NB4 (cell line): ENCODE measurements at places on chromosomes 2 and 18.

DNA sequence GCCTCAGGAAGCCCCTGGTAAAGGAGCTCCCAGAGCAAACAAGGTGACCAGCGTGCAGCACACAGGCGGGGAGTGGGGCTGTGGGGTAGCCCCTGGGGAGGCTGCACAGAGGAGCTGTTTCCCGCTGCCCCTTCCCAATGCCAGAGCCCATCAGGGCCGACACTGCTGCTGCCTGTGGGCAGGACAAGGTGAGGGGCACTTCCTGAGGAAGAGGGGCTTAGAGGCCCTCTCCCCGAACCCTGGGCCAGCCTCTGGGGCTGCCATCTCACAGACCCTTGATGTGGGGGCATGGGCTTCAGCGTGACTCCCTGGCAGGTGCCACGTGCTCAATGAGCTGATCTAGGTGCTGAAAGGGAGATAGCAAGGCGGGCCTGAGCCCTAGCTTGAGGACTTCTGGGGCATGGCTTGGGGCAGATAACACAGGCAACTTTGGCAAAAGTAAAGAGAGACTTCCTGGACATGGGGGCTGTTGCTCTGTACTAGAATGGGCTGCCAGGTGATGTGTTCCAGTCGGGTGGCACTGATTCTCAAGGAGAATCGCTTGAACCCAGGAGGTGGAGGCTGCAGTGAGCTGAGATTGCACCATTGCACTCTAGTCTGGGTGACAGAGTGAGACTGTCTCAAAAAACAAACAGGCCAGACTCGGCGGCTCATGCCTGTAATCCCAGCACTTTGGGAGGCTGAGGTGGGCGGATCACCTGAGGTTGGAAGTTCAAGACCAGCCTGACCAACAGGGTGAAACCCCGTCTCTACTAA, 9.9 kb upstream of the KLF11 start:
- DNase-seq: no peak

GRCh38 chr2:50772607-50773006, 259.3 kb downstream of the NRXN1 start:
- no peak for DNase-seq

GRCh38 chr2:224971214-224971613, 71.1 kb downstream of the DOCK10 start:
- DNase-seq: no peak

GRCh38 chr2:7732497-7732896, 815.3 kb downstream of the RNF144A start:
- DNase-seq: no peak

GRCh38 chr18:70273021-70273420, 15.8 kb upstream of the SOCS6 start:
- no peak for DNase-seq

GRCh38 chr2:62435720-62436119, 70.3 kb downstream of the TMEM17 start:
- DNase-seq: no peak

DNA sequence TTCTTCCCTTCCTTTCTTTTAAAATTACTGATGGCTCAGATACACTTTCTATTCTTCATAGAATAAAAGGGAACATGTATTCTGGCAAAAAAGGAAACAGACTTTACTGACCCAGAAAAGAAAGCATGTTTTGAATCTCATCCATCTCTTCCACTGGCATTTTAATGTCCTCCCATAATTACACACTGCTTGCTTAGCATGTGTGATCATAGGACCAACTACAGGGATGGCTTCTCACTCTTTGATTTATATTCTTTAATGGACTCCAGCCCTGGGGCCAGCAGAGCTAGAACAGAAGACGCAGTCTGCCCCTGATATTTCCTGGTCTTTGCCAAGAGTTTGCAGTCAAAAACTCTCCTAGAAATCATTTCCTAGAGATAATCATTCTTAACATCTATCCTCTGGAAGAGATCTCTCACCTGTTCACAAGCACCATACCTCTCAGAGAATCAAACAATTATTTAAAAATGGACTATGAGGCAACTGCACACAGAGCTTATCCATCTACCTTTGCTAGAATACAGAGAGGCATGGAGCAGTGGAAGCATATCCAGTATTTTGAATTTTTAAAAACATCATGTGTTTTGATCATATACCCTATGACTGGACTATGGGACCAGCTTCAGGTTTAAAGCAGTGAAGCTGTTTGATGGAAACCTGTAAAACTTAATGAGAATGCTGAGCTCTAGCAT, 429.1 kb downstream of the NRXN1 start:
- DNase-seq: no peak

DNA sequence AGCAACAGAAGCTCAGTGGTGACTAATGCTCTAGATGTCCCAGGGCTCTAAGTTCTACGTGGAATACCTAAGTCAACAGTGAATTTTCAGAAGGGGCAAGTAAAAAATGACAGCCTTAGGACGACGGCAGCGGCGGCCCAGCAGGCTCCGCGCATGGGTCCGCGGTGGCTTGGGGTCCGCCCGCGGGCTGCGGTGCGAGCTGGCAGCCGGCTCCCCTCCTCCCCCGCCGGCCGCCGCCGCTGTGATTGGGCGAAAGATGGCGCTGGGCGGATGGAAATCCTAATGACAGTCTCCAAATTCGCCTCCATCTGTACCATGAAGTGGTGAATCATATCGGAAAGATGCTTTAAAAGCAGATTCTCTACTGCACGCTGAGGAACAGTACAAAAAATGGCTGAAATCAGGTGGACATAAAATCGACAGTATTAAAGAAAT, 74.7 kb downstream of the HNRNPLL start:
- DNase-seq: peak; percentile 89

DNA sequence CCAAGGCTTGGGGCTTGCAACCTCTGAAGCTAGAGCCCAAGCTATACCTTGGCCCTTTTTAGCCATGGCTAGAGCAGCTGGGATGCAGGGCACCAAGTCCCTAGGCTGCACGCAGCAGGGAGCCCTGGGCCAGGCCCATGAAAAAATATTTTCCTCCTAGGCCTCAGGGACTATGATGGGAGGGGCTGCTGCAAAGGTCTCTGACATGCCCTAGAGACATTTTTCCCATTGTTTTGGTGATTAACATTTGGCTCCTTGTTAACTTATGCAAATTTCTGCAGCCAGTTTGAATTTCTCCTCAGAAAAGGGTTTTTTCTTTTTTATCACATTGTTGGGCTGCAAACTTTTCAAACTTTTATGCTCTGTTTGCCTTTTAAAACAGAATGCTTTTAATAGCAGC, 56.9 kb upstream of the LHCGR start:
- DNase-seq: no peak

DNA sequence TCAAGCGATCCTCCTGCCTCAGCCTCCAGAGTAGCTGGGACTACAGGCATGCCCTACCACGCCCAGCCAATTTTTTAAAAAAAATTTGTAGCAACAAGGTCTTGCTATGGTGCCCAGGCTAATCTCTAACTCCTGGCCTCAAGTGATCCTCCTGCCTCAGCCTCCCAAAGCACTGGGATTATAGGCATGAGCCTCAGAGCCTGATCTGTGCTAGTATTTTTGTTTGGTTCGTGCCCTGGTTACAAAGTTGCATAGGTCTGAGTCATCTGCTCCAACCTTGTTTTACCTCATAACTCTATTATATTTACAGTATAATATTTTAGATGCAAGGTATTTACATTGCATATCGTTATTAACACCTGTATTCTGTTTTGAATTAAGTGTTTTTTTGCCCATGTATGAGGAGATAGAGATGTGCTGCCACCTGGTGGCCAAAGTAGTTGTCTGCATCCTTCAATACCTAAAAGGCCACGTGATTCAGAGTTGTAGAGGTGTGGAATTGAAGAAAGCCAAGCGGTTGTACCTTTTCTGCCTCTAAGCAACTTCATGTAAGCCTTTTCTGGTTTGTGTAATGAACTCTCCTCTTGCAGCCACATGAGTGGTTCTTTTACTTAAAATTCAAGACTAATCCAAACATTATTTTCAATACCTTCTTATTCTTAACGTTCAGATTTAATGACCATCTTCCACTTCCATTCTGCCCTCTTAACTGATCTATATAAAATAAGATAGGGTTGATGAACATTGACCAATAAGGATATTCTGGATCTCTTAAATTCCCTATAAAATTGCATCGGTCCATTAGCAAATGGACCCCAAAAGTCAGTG, 19.9 kb upstream of the CABYR start:
- DNase-seq: peak; percentile 73

DNA sequence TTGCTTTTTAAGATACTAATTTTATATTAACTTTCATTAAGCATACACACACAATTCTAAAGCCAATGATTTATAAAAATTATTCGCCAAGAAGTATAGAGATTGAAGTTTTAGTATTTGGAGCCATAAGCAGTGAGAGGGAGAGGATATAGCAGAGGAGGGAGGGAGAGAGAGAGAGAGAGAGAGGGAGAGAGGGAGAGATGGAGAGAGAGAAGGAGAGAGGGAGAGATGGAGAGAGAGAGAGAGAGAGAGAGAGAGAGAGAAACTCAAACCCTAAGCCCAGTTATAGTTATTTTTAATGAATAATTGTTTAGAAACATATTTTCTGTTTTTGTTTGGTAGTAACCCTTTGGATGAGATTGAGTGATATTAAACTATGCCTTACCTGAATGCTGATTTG, 5.3 kb downstream of the TWIST2 start:
- DNase-seq: no peak

- no peak for DNase-seq
Measured at GRCh38 chr2:150234787-150235446, 252.6 kb downstream of the RND3 start.

GRCh38 chr2:120245520-120246332, 6.9 kb upstream of the RALB start:
- no peak for DNase-seq

GRCh38 chr2:44167311-44167907, 1.3 kb upstream of the PPM1B start:
- DNase-seq: peak; percentile 36

DNA sequence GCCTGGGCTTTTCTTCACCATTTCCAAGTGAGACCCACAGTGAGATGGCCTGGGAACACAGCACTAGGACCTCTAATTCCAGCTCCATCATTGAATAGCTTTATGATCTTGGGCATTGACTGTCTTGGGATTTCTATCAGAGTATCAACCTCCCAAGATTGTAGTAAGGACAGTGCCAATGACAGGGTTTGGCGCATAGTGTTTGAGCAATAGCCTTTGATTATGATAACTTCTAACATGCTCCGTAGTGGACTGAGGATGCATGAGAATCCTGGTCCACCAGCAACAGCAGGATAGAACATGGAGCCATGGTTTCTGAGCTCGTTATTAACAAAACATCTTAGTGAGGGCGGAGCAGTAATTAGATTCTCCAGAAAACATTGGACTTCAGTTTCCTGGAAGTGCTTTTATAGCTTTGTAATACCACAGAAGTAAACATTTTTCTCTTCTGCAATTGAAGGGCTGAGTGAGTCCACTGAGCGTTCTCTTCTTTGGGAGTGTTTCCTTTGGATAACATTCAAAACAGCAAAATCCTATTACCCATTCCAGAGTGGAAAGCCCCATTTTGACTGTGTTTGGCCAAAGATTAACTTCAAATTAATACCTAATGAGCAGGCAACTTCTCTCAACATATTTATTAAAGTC, 63.7 kb downstream of the IL1R2 start:
- no peak for DNase-seq

GRCh38 chr2:80092474-80092873, 212.1 kb downstream of the LRRTM1 start:
- DNase-seq: no peak

DNA sequence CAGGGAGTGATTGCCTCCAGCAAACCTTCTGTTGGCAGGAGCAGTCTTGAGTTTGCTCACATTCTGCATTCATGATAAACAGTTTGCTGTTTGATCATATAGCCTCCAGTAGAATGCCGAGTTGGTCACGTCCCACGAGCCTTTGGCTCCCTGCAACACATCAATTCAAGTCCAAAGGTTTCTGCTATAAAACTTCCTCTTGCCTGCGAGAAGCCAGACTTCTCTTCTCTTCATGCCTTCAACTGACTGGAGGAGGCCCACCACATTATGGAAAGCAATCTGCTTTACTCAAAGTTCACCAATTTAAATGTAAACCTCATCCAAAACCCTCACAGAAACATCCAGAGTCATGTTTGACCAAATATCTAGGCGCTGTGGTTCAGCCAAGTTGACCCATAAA, 40.8 kb downstream of the CXCR4 start:
- no peak for DNase-seq

- no peak for DNase-seq
Measured at GRCh38 chr2:195672674-195673073, 15.6 kb downstream of the SLC39A10 start.

DNA sequence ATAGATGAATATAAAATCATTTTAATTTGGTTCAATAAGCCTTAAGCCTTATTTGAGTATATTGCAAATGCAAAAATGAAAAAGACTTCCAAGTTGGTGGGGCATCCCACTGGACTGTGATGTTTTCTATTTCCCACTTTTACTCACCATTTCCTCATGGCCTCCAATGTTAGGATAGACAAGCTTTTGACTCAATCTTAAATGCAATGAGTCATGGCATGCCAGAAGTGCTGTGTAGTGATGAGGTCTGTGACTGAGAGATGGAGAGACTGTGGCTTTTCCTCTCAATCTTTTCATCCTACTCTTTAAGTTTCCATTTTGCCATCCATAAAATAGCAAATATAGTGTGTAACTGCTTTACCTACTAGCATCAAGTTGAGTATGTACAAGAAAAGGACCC, 1401.2 kb upstream of the CELF4 start:
- DNase-seq: no peak

- DNase-seq: no peak
Measured at GRCh38 chr2:120291401-120292311, 39.0 kb downstream of the RALB start.

DNA sequence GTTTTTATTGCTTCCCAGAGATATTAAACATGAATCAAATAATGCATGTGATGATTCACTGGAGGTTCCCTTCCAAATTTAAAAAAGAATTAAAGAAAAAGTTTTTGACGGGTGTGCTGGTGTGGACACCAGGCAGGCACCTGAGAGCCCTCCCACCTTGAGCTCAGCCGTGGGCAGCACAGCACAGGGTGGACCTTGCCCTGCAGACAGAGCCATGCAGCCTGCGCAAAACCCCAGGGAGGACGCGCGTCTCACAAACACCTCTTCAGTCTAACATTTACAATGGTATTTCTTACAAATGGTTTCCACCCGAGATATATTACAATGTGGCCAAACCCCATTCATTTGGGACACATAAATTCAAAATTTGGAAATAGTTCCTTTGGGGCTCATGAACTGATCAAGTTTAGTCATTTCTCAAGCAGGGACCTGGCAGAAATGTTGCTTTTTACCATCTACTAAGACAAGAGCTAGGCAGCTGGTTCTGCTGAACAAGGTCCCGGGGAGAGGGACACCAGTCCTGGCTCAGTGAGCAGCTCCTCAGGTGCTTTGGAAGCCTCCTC, 45.4 kb downstream of the ODC1 start:
- DNase-seq: peak; percentile 28

- no peak for DNase-seq
Measured at GRCh38 chr2:99734236-99734635, 244.4 kb upstream of the REV1 start.

DNA sequence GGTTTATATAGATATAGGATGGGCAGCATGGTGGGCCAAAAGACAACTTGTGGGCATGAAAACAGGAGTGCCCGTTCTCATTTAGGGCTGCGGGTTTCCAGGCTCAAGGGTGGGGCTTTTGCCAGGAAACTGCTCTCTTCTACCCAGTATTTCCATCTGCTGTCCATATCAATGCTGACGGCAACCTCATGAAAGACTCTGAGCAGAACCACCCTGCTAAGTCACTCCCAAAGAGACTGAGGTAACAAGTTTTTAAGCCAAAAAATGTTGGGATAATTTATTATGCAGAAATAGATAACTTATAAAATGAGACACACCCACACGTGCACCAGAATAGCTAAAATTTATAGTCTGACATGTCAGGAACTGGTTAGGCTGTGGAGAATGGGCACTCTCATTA, 36.1 kb upstream of the MPPE1 start:
- DNase-seq: no peak
